ENCODE measurements at places on chromosomes 7 and 10. TPM values are rescaled to one million over a fixed set of nuclear protein-coding genes. Genes with fewer than 3 reads are reported as not detected.
A peak's percentile ranks its signal among the peaks of the same experiment; 100 is the strongest.

- DNase-seq: peak; percentile 89
- no peak overlapping the region for H3K27ac ChIP-seq
- H3K27me3 ChIP-seq: no peaks in the 10 kb centered on the region
- no peak overlapping the region for H3K4me3 ChIP-seq
- H3K4me1 ChIP-seq: no peaks in the 10 kb centered on the region
Observed at GRCh38 chr7:110442381-110442837, 648.5 kb upstream of the LRRN3 start.

KCNIP2 gene
- 3.1 TPM for total RNA-seq

PRKG1 gene
- 2.7 TPM for total RNA-seq

MAGI2 gene
- 19.2 TPM for total RNA-seq

DNA sequence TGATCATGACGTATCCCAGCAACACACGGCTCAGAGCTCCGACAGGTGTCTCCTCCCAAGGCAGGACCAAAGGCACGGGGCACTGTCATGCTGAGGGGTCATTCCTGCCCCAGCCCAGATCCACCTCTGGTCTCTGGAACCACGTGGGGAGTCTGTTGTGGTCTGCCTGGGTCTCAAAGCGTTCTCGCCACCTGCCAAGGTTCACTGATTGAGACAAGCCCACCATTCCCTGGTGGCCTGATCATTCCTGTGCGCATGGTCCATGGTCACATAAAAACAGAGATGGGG, 83.5 kb downstream of the HIPK2 start:
- H3K27me3 ChIP-seq: no peaks in the 10 kb centered on the region
- DNase-seq: no peak
- no peaks in the 10 kb centered on the region for H3K4me1 ChIP-seq
- H3K27ac ChIP-seq: no peak overlapping the region
- no peak overlapping the region for H3K4me3 ChIP-seq
